ENCODE measurements at places on chromosomes 16 and 17. TPM values are rescaled to one million over a fixed set of nuclear protein-coding genes. Genes with fewer than 3 reads are reported as not detected.

DNA sequence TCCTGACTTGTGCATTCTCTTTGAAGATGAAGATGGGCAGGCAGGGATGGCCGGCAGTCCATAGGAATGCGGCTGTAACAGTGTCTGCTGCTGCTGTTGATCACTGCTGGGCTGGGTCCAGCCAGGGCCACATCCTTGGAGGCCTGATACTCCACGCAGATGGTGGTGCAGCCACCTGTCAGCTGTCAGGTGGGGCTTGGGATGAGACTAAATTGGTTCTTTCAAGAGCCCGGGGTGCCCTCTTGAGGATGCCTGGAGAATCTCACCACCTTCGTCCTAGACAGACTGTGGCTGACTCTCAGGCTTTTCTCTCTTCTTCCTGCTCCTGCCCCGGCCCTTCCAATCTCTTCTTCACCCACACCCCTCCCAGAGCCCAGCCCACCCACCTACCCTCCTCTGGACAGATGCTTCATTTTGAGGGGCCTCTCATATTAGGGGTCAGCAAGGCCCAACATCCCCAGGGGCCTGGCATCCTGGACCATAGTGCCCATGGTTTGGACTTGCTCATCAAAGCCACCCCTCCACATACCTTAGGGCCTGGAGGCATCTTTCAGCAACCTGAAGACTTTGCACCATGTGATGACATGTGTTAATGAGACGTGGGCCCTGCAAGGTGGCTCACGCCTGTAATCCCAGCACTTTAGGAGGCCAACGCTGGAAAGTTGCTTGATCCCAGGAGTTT lies 19.1 kb downstream of the OSBPL7 start:
- DNase-seq, result no peak

- no peak for DNase-seq
Measured at GRCh38 chr17:10837921-10838320, at the start of gene PIRT. Gene PIRT (minus strand): TSS chr17:10838087. CDS start chr17:10825645, 12,442 bp downstream.

- no peak for DNase-seq
Measured at GRCh38 chr16:88702371-88703210, 3.6 kb downstream of the RNF166 start.

DNA sequence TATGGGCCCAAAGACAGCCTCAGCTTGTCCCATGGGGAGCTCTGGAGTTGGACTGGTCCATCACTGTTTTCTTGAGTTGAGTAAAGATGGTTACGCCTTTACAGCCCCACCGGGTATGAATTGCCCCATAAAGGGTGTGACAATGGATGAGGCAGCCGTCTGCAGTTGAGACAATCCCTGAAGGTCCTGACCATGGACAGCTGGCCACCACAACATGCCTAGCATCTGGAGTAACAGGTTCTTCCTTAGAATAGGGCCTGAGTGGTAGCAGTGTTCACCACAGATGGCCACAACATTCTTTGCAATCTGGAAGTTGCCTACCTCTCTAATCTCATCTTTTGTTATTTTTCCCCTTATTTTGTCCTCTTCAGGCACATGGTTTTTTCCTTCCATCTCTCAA lies 51.5 kb upstream of the HS3ST2 start:
- DNase-seq, result no peak

DNA sequence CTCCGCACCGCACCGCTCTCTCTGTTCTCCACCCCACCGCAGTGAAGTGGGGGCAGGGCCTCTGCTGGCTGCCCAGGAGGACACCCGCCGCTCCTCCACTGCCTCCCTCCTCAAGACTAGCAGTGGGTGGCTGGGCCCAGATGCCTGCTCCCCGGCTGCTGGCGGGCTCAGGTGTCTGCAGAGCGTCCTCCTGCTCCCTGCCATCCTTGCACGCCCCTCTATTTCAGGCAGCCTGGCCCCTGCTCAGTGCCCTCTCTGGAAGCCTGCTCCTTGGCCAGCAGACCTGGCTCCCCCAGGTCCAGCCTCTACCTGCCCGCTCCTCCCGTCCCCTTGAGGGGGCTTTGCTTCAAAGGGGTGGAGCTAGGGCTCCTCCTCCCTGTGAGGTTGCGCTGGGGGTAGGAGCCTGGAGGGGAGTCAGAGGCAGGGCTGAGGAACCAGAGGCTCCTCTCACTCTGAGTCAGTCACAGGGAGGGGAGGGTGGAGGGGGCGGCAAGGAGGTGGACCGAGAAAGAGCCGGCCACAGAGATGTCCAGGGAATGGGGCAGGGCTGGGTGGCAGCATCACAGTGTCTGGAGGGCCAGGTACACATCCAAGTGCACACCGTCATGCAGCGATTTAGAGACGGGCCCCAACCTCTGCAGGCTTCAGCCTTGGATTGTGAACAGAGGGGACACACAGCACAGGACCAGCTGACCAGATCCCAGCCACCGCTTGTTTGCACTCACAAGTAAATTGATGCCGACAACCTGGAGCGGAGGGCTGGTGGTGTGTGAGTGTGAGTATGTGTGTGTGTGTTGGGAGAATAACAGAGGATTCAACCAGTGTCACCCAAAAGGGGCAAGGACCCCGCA lies 9.8 kb upstream of the TMEM92 start:
- DNase-seq, result peak; percentile 73

- no peak for DNase-seq
Measured at GRCh38 chr16:53898993-53899392, 195.0 kb downstream of the FTO start.

The CCL4L2 gene
- 1.3 TPM for polyA plus RNA-seq

The BAHCC1 gene
- polyA plus RNA-seq, result 17.9 TPM

DNA sequence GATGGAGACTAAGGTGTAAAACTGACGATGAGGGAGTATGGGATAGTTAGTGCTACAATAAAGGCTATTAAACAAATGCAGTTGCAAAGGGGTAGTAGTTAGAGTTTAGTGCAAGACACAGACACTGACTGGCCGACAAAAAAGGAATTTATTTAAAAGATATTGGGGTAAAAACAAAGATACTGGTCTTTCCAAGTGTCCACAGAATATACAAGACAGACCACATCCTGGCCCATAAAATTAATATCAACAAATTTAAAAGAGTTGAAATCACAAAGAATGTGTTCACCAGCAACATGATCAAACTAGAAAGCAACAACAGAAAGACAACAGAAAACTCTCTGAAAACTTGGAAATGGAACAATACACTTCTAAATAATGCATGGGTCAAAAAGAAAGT lies 54.7 kb downstream of the CFDP1 start:
- DNase-seq, result no peak

DNA sequence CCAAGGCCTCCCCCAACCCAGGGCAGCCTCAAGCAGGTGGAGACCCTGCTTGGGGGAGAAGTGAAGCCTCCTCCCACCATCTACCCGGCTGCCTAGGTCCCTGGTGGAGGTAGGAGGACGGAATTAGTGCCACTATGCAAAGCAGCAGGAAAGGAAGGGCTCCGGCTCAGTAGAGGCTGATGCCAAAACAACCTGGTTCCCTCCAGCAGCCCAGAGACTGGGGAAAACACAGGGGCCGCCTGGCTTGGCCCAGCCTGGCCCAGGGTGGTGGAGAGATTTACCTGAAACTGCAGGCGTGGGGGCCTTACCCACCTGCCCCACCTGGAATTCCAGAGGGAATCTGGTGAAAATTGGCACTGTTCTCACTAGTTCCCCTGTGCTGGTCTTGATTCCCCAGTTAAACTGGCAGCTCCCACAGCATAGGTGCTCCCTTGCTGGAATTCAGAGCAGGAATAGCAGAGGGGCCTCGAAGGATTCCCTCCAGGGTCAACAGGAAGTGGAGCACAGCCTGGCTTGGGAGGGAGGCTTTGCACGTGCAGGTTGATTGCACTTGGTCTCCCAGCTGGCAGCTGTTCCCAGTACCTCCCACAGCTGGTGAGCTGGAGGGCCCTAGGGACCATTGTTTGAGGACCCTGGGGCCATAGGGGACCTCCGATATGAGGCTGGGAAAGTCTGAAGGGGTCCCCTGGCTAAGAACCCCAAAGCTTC lies 4.5 kb downstream of the CD79B start:
- DNase-seq, result no peak

DNA sequence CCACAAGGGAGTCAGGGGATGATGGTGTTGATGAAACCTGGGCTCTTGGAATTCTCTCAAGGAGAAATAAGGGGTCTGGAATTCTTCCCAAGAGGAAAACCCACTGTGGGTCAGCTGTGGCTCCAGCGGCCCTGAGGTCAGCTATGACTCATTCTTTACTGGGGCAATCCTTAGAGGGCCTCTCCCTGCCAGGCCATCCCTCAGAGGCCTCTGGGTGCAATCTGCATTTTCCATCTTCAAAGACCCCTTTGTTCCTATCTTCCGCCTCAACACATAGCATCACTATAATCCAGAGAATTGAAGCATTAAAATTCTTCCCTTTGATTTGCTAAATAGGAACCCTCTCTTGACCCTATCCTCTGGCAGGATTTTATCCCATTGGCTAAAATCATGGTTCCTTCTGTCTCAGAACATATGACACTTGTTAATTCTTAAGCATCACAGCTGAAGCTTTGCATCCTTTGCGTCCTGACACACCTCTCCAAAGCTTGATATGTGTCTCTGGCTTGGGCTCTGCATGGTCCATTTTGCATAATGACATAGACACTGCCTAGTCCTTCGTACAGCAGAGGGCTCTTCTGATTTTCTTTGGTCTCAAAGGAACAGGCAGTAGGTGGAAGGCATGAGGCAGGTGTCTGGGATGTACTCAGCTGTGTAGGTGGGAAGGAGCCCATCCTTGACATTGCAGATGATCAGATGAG lies 4.4 kb upstream of the KRT37 start:
- DNase-seq, result no peak

The DHRS7C gene
- polyA plus RNA-seq, result 118 TPM

- no peak for DNase-seq
Measured at GRCh38 chr17:78133971-78134898, 3.7 kb downstream of the TMC8 start.

The TMEM204 gene
- 16.2 TPM for polyA plus RNA-seq

DNA sequence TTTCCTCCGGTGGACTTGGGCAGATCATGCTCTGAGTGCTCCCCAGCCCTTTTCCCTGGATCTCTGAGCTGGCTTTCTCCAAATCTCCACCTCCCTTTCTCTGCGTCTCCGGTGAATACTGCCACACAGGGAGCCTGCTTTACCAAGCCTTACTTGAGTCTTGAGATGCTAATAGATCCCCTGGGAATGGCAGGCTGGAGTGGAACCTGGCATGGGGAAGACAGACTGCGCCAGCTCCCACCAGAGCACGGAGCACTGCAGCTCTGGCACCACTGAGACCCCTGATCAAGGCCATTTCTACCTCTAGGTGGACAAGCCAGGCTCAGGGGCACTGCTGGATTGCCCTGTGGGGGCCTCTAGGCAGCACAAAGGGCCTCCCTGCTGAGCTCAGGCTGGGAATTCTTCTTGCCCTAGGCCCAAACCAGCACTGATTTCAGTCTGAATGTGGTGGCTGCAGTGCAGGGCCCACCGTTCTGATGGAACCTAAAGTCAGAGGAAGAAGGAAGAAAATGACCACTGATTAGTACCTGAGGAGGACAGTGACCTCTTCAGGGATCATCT lies 74.3 kb upstream of the CRHR1 start:
- no peak for DNase-seq

The PIK3R6 gene
- 5.4 TPM for polyA plus RNA-seq

- DNase-seq, result no peak
Measured at GRCh38 chr17:74332017-74332650, 6.1 kb downstream of the KIF19 start.

DNA sequence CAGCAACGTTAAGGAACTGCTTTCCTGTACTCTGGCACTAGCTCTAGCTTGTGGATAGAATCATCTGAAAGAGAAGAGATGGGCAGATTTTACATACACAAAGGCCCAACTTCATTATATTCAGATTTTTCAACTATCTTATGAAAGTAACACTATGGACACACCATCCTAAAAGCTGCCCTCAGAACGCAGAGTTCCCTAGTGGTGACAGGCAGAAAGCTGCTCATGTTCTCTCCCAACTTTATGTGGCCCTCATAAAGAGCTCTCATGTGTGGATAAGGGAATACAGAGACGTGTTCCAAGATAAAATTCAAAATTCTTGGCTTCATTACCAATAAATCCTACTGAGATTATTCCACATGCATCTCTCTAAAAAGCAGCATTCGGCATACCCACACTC lies 1.5 kb downstream of the CFAP20 start:
- DNase-seq, result no peak

DNA sequence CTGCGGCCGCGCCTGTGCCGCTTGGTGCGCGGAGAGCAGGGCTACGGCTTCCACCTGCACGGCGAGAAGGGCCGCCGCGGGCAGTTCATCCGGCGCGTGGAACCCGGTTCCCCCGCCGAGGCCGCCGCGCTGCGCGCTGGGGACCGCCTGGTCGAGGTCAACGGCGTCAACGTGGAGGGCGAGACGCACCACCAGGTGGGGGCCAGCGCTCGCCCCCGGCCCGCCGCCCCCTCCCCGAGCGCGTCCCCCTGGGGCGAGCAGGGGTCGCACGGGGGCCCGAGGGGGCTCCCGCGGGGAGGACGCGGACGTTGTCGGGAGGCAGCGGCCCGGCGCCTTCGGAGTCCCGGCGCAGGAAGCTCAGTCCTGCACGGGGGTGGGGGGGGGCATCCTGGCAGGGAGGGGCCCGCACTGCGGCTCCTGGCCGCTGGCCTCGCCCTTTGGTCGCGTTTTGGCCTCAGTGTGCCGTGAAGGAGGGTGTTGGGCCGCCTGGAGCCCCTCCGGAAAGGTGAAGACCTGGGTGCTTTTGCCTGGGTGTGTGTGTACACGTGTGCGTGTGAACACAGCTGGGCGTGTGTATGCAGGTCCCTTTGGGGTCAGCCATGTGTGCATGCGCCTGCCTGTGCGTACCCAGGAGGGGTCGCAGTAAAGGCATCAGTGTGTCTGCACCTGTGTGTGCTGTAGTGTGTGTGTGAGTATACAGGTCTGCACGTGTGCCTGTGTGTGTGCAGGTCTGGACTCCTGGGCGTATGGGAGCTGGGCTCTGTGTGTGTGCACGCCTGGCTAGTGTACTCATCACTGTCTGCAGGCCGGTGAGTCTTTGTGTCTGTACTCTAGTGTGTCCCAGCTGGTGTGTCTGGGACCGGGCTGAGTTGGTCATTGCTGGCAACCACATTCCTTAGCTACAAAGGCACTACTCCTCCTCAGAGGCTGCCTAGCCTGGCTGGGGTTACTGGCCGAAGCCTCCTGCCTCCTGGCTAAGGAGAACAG lies 615 bp downstream of the NHERF2 start:
- DNase-seq, result no peak

DNA sequence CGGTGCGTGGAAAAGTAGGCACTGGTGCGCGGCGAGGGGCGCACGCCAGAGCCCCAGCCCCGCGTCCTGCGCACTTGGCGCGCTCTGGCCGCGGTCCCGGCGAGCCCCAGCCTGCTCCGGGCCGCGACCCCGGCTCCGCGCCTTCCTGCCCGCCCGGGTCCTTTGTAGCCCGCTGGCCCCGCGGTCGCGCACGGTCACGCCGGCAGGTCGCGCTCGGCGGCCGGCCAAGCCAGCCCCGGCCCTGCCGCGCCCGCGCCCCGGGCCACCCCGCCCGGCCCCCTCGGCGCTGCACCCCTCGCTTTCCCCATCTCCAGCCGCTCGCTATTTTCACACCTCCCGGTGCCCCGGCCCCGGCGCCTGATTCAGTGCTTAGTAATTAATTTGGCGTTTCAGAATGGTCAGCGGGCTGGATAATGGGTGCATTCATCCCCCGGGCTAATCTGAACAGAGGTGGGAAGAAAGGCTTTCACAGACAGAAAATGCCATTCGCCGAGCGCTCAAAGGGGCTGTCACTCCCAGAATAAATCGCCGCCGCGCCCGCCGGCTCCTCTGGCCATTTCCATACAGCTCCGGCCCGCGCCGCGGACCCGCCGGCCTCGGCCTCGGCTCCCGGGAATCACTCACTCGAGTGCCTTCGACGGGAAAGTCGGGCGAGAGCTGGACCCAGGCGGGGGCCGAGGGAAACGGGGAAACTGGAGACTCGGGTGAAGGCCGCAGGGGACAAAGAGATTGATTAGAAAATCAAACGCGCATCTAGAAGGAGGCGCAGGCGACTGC lies 17.8 kb upstream of the NTN1 start:
- no peak for DNase-seq

Measured in hindlimb muscle (tissue), 1 donor.